OCI-LY7 (cell line): ENCODE measurements at places on chromosomes 16 and 17.

GRCh38 chr17:2776589-2777241 is 19.5 kb upstream of the RAP1GAP2 start:
- DNase-seq = no peak

- DNase-seq = no peak
These were observed 8.5 kb downstream of the TEKT1 start for GRCh38 chr17:6823011-6823442.

DNA sequence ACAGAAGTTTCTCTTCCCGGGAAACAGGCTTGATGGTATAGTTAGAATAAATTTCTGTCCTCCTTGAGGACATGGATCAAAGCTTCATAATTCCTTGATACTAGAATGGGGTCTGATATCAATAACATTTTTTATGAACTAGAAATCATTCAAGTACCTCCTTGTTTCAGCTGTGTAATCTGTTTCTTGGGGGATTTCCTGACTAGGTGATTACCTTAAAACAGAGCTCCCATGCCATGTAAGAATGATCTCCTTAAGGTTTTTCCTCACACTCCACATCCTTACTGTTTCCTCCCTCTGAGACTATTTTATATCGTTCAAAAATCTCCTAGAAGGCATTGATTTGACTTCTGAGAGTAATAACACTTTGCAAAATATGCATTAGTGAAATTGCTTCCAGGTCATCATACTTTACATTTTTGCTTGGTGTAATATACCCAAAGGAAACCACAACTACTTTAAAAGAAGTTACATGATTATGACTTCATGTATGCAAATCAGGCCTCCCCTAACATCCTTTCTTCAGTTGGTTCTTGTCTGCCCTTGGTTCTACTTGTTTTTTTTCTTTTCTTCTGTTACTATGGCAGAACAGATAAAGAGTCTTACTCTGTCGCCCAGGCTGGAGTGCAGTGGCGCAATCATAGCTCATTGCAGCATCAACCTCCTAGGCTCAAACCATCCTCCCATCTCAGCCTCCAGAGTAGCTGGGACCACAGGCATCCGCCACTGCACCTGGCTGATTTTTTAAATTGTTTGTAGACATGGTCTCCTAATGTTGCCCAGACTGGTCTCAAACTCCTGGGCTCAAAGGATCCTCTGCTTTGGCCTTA is 388.8 kb downstream of the ZFHX3 start:
- peak; percentile 33 for DNase-seq

DNA sequence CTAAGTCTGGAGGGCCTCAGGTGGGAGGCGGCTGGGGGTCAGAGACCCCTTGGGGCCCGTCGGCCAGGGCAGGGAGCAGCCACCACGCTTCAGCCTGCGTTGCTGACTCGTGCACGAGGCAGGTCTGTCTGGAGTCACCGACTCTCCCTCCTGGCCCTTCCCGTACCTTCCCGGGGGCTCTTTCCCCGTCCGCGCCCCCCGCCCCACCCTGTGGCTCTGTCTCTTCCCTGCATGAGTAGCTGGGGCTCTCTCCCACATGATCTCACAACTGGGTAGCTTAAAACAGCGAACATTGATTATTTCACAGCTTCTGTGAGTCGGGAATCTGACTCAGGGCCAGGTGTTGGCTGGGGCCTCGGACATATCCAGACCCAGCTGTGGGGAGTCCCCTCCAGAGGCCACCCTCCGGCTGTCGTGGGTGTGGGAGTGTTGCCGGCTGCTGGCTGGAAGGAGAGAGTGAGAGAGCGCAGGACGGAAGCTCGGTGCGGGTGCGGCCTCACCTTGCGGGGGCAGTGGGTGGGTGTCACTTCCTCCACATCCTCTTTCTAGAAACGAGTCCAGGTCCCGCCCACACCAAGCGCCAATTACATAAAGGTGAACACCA is 17.3 kb downstream of the BAHCC1 start:
- no peak for DNase-seq

DNA sequence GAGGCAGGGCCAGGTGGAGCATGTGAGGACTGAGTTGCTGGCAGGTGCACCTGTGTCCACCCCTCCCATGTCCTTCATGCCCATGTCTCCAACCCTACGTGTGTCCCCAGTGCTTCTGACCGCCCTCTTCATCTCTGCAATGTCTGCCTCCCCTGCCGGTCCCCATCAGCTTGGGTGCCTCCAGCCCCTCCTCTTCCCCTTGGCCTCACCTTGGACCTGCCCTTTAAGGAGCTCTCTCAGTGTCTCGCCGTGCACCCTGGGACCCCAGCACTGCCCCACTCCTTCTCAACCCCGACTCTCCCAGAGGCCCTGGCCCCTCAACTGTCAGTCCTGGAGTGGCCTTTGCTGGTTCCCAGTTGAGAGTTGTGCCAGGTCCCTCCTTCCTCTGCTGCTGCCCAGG is 15.0 kb downstream of the RIPOR1 start:
- DNase-seq = no peak
